ENCODE measurements at places on chromosomes 4 and X. TPM values are rescaled to one million over a fixed set of nuclear protein-coding genes. Genes with fewer than 3 reads are reported as not detected.

The ETDA gene
- total RNA-seq: not detected

The ARR3 gene
- not detected for total RNA-seq

The SSX4B gene
- total RNA-seq: not detected

The ZNF185 gene
- 20.5 TPM for total RNA-seq

The F8A2 gene
- total RNA-seq: not detected

The PNPLA4 gene
- 4.3 TPM for total RNA-seq

All from hematopoietic multipotent progenitor cell (in vitro differentiated cells).